ENCODE measurements at places on chromosomes 7 and 10.

DNA sequence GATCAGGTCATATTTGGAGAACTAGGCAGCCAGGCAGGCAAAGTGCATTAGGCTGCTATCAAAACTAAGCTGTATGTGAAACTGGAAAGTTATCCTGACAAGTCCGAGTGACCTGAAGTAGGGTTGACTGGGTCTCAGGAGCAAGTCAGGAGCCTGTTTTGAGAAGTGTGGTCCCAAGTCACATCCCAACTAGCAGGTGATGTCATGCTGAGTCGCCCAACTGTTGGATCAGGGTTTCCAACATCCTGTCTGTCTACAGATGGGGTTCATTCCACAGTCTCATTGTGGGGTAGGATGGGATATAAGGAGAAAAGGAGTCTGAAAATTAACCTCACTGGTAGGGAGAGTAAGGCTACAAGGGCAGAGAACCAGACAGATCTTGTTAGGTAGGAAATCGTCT is 27.0 kb downstream of the SLC26A4 start:
- no peak for DNase-seq

DNA sequence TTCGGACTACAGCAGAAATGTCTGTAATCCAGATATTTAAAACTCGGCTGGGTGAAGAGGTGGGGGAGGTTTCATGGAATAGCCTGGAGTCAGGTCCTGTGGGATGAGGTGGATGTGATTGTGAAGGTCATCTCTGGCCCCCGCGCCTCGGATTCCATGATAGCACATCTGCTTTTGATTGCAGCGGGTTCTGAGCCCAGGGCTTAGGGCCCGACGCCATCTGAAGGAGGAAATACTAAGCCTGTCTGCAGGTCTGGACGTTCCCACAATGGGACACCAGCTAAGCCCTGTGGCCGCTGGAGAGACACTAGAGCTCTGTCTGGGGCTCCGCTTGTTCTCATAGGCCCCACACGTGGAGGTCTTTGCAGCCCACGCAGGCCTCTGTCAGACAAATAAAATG is 328.7 kb downstream of the CXCL12 start:
- no peak for DNase-seq

DNA sequence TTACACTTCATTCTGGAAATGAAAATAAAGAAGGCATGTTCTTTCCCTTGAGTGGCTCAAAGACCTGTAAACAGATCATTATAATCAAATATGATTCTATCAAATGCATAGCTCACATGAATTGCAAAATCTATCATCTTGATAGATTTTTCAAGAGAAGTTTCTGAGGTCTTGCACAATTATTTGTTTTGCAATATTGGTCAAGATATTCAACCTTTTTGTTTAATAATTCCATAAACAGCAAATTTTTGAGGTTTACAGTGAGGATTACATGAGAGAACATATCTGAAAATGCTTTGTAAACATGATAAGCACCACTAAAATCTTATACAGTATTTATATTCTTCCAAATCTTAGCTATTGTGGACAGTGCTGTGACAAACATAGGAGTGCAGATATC is 160.8 kb downstream of the HDAC9 start:
- DNase-seq, result no peak

DNA sequence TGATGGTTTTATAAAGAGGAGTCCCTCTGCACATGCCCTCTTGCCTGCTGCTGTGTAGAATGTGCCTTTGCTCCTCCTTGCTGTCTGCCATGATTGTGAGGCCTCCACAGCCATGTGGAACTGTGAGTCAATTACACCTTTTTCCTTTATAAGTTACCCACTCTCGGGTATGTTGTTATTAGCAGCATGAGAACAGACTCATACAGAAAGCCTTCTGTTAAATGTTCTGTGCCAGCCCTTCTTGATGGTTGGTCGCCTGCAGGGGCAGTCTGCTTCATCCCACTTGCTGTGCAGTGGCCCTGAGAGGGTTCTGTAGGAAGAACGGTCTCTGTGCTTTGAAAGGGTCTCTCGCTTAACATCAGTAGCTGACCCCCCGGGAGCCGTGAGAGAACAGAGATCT is 248.9 kb upstream of the IGFBP3 start:
- no peak for DNase-seq

- no peak for DNase-seq
Measured at GRCh38 chr10:114932945-114933344, 5.0 kb upstream of the TRUB1 start.

GRCh38 chr10:117246997-117247671 is 6.2 kb downstream of the SLC18A2 start:
- DNase-seq, result no peak

DNA sequence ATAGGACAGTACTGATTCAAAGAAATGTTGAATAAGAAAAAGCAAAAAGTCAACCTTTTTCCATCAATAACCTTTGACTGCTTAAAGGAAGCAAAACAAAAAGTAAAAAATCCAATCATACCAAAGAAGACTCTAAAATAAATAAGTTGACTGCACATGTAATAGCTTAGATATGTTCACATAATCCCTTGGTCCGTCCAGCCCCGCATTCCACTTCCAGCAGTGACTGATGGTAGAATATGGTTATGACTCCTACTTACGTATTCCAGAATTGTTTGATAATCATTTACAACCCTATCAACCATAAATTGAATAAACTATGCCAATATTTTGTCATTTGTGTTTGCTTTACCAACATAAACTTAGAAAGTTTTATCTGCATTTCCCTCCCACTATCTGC is 77.9 kb downstream of the CTNNA3 start:
- no peak for DNase-seq

- no peak for DNase-seq
Measured at GRCh38 chr10:11303361-11304170, 285.9 kb downstream of the CELF2 start.

GRCh38 chr10:43806831-43807640 is 158.4 kb upstream of the ZNF32 start:
- DNase-seq, result no peak

GRCh38 chr10:126337251-126337810 is 50.9 kb downstream of the ADAM12 start:
- DNase-seq, result no peak

GRCh38 chr7:5546626-5547025 is 123.0 kb upstream of the TNRC18 start:
- no peak for DNase-seq

GRCh38 chr7:32941181-32941580 is 16.1 kb upstream of the FKBP9 start:
- DNase-seq, result no peak

DNA sequence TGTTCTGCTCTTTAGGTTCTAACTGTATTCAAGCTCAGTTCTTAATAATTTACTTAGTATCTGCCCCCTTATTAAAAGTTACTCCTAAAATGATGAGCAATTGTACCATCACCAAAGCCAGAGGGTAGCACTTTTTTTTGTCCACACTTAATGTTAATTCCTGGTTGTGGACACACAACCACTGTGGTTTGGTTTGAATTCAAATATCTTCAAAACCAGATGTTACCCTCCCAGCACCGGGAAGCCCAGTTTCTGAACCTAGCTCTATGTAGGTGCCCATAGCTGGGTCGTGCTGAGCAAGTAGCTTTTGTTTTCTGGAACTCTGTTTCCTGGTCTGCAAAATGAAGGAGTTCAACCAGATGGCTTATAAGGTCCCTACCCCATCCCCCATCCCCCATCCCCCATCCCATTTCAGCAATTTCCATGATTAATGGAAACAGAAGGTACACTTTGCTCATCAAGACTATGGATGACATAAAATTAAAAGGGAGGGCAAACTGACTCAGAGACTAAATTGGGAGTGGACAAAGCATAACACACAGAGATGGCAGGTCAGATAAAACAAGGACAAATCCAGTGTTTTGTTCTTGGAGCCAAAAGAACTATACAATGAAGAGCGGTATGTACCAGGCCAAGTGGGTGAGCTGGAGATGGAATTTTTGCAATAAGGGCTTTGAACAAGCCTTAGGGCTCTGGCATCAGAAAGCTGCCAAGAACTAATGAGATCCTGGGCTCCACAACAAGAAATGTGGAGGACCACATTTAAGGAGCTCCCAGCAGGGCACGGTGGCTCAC is 56.7 kb downstream of the DLG5 start:
- no peak for DNase-seq

DNA sequence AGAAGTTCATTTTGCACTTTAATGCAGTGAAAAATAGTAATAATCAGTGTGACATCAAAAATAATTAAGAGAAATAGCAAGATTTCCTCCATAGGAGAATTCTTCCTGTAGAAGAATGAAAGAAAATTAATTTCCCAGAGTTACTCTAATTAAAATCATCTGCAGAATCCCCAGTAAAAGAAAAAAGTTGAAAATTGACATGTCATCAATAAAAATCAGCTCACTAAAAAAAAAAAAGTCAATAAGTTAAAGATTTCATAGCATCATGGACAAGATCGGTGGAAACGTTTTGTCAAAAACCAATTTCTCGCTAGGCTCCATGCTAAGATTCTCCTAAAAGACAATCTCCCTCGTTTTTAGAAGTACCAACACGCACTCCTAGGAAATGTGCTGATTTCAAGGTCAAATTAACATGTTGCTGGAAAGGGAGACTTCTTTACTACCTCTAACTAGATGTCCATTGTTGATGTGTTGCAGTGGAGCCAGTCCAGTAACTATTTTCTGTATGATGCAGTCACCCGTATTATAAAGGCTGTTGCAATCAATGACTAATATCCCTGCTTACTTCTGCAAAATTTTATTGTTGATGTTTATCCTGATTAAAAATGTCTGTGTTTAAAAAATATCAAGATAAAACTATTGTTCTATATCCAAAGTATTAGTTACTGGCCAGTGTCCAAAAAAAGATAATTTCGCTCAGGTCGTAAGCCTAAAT is 591.9 kb upstream of the MGMT start:
- no peak for DNase-seq

- no peak for DNase-seq
Measured at GRCh38 chr10:131921184-131921583, 20.4 kb downstream of the PPP2R2D start.

- DNase-seq, result peak; percentile 10
Measured at GRCh38 chr7:158267742-158268435, 319.7 kb downstream of the PTPRN2 start.

DNA sequence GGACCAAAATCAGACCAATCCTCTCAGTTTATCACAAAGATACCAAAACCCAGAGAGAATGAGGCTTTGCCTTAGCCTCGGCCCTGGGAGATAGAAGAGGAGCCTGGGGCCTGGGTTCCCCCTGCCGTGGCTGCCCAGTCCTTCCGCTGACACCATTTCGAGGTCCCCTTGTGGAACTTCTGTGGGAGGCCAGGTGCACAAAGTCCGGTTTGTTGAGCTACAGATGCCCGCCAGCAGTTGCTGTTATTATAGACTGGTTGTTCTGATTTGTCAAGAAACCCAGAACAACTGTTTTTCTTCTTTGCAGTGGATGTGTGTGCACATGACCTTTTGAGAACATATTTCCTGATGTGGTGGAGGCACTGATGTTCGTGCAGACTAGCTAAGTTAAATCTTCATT is 47.6 kb downstream of the CUX1 start:
- no peak for DNase-seq

DNA sequence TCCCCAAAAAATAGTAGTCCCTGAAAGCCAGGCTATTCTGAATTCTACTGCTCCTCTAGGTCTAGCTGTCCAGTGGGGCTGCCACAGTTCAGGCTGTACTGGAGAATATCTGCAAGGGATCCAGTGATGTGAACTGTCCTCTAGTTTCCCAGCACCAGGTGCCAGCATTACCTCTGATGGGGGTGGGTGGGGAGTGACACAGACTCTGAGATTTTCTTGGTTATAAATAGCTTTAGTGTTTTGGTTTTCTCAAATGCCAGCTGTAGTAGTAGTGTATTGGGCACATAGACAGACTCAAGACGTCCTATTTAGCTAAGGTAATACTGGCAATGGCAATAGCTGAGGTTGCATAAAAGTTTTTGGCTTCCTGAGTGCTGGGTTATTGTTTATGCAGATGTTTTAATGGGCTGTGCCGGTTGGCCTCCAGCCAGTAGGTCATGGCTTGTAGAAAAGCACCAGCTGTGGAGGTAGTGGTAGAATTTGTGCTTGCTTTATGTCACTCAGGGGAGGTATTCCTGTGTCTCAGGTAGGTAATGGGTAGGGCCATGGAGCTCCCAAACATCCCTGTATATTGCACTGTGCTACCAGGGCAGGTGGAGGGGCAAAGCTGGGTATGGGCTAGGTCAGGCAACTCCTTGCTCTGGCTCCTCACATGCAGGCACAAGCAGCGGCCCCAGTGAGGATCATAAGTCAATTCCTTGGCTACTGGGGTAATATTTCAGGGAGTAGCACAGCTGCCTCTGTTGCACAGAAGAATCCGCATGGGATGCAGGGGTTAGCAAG is 338.7 kb upstream of the LRRTM3 start:
- DNase-seq, result no peak

GRCh38 chr7:46606761-46607160 is 685.7 kb upstream of the IGFBP3 start:
- no peak for DNase-seq

DNA sequence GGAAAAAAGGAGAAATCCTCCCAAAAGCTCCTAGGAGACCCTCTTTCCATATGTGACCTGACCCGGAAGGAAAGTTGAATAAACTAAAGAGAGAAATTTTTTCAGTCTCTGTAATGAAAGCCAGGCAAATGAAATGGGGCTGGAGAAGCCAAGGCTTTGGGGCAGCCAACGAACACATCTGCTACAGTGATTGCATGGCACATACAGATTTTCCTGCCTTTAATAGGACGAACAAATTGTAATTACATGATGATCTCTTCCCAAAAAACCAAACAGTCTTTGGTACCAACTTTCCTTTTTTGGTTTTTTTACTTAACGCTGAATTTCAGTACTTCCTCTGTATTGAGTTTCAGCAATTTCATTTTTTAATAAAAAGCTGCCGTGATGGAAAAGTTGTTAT is 23.5 kb upstream of the PTN start:
- DNase-seq, result no peak

DNA sequence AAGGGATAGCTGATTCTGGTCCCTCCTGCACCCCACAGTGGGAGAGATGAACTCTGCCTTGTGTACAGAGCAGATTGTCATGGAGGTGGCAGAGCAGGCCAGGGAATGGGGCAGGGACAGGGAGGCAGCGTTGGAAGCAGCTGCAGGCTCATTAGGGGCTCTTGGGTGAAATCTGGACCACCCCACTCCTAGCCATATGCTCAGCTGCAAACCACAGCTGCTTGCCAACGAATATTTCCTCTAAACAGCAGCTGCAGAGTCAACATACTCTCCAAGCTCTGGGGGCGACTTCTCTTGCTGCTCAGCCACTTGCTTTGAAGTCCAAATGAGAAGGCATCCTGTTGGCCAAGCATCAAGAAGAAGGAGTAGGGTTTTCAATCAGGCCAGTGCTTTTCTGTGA is 302.3 kb upstream of the AUTS2 start:
- DNase-seq, result no peak

Measured in Caco-2 (cell line).